Pancreas (tissue), 10 donors: ENCODE measurements at places on chromosomes 4 and X. TPM values are rescaled to one million over a fixed set of nuclear protein-coding genes. Genes with fewer than 3 reads are reported as not detected.

DNA sequence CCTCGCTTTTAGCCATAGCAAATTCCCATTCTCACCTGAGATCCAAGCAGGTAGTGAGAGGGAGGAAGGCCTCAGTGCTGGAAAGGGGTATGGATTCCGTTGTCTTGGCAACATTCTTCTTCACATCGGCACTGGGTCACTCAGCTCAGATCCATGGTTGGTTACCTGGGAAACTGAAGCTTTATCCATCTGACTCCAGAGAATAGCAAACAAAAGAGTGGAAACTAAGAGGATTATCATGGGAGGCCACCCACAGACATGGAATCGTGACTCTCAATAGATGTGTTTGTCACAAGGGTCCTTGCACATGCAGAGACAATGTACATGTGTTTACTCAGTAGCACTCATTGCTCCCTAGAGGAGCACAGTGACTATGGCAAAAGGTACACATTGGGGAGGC lies 81.0 kb downstream of the MAGED4 start:
- no peak for DNase-seq

- DNase-seq, result no peak
Measured at GRCh38 chr4:183071222-183071621, 27.8 kb upstream of the WWC2 start.

- peak; percentile 25 for DNase-seq
Measured at GRCh38 chr4:2939383-2940243, 23.6 kb downstream of the NOP14 start.

ABCG2 gene
- 0.50 TPM for total RNA-seq
